ENCODE measurements at places on chromosomes 4 and X. TPM values are rescaled to one million over a fixed set of nuclear protein-coding genes. Genes with fewer than 3 reads are reported as not detected.

DNA sequence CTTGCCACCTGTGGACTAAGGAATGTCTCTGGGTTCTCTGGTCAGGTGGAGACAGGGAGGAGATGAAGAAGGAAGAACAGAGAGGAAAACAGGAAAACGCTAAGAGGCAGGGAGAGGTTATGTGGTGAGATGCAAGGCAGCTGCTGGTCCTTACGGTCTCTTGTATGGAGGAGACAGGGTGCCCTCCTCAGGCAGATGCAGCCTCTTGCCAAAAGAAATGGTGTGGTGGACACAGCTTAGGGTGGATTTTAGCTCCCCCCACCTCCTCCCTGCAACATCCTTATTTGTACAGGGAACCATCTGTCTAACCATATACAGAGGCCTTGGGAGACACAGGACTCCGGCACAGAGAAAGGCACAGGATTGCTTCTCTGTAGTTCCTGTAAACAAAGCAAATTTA lies 9.7 kb downstream of the OCIAD2 start:
- no peak for DNase-seq

GRCh38 chr4:7103607-7104365 lies 35.9 kb upstream of the GRPEL1 start:
- peak; percentile 91 for DNase-seq

TCEAL2 gene
- not detected for total RNA-seq

- no peak for DNase-seq
Observed at GRCh38 chr4:53424280-53424679, 46.8 kb downstream of the FIP1L1 start.

- no peak for DNase-seq
Observed at GRCh38 chrX:106711375-106711774, 15.1 kb upstream of the RNF128 start.

Measured in Peyer's patch (tissue), 4 donors.